SJCRH30 (cell line): ENCODE measurements at places on chromosomes 1 and 21. TPM values are rescaled to one million over a fixed set of nuclear protein-coding genes. Genes with fewer than 3 reads are reported as not detected.

GRCh38 chr1:11331036-11331944 lies 58.3 kb downstream of the UBIAD1 start:
- no peak for DNase-seq

GRCh38 chr1:1387098-1388077 lies 11.7 kb downstream of the CCNL2 start:
- no peak for DNase-seq

DNA sequence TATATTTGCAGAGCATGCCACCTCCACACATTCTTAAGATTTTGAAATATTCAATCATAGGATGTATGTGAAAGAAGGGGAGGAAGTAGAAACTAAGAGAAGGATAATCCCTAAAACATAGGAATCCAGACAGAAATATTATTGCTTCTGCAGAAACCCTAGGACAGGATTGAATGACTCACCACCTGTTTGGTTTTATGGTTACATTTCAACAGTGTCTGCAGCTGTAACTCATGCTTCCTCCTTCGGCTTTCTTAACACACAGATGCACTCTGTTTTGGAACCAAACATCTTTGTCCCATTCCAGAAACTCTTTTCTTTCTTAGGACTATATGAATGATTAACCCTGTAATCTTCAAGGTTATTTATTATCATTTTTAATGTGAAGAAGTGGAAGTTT lies 20.7 kb downstream of the RGS7 start:
- no peak for DNase-seq

- no peak for DNase-seq
These were observed 50.6 kb upstream of the ANGPTL1 start for GRCh38 chr1:178921499-178921898.

- no peak for DNase-seq
These were observed 44.4 kb downstream of the KANK4 start for GRCh38 chr1:62274496-62275485.

DNA sequence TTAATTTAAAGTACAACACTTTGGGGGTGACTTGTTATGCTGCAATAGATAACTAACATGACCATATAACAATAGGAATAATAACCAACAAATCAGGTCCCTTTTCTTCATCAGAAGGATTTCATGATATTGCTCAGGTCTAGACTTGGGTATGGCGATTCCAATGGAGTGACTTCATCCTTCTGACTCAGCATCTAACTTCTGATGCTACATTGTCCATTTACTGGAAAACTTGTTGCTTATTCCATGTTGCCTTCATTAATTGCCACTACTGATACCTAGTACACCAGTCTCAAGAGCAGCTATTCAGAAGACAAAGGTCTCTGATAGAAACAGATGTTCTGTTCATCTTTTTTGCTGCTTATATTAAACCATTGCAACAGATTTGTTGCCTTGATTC lies 324.3 kb downstream of the TGFB2 start:
- no peak for DNase-seq

- DNase-seq: no peak
These were observed 51.7 kb downstream of the RPS6KA1 start for GRCh38 chr1:26581287-26581651.

GRCh38 chr1:7136166-7136953 lies 351.1 kb downstream of the CAMTA1 start:
- no peak for DNase-seq

DNA sequence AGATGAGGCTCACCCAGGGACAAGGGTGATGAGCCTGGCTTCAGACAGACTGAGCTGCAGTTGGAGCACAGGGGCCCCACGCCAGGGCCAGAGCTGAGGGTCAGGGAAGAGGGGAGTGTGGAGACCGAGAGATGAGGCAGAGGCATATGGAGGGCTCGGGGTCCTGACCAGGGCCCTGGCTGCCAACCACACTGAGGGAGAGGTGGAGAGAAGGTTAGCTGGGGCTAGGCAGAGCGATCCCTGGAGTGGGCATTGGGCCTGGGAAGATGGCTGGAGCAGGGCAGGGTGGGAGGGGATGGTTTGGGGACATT lies 8.0 kb downstream of the PEAR1 start:
- no peak for DNase-seq

DNA sequence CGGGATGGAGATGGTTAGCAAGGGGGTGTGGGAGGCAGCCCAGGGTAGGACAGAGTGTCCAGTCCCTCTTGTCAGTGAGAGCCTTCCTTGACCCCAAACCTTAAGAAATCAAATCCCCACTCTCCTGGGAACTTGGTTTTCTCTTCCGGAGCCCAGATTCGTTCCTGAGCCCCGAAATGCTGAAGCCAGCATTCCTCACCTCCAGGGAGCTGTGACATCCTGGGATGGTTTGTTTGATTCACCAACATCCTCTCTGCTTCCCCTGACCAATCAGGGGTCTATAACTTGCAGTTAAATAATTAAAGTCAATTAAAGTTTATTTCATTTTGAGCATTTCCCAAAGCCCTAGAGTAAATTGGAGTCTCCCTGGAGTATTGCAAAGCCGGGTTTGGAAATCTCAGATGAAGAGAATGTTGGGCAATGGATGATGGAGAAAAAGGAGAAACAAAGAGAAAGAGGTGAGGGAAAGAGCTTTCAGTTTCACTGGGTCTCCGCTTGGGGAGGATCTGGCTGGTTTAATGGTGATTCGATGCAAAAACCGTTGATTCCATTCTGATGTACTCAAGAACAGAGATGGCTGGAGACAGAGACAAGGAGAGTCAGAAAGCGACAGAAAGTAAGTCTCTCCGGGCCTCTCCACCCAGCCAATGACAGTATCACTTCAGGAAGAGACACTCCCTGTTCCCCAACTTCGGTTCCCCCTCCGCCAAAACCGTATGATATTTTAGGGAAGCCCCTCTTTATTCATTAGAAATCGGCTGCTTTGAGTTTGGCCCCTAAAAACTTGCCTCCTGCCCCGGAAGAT lies 12.8 kb upstream of the ALX3 start:
- no peak for DNase-seq

GRCh38 chr1:5920201-5920600 lies 72.0 kb downstream of the NPHP4 start:
- no peak for DNase-seq

DNA sequence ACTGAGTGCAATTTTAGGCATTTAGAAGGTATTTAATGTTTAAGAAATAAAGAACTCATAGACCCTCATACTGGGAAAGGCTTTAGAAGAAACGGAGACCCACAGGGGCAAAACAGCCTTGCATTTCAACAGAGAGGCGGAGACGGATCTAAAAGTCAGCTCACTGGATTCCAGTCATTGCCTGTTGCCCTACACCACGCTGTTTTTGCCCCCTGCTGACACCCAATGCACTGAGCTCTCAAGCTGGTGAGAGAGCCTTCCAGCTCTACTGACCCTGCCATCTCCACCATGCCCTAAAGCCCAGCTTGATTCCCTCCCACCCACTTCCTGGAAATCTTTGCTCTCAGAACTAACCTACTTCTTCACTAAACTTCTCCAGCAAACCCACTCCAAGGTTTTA lies 7.2 kb upstream of the TRAF3IP3 start:
- no peak for DNase-seq

DNA sequence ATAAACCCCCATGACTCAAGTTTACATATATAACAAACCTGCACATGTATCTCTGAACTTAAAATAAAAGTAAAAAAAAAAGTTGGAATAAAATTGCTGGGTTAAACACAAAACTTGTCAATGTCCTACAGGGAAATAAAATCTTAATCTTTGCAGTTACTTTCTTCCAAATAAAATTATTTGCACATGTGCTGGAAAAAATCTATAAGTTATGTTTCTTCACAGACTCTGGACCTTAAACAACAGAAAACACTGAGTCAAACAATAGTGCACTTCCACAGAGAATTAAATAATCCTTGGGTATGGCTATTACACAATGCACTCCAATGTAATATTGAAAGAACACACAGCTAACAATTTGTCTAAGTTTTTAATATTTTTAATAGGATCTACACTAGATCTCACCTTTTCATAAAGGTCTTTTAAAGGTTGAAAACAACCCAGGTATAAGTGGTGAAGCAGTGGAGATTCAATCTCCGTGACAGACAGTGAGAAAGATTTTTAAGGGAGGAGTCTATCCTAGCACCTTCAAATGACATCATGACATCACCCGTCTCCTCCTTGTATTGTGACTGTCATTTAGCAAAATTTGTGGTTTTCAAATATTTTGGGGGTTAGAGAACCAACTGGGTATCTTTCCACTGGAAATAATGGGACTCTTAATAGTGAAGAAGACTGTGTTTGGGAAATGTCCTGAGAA lies 25.2 kb upstream of the FGGY start:
- no peak for DNase-seq

GRCh38 chr1:39485046-39485803 lies 6.2 kb upstream of the BMP8A start:
- DNase-seq: no peak

GRCh38 chr1:45551684-45552083 lies 1.1 kb downstream of the AKR1A1 start:
- DNase-seq: no peak

DNA sequence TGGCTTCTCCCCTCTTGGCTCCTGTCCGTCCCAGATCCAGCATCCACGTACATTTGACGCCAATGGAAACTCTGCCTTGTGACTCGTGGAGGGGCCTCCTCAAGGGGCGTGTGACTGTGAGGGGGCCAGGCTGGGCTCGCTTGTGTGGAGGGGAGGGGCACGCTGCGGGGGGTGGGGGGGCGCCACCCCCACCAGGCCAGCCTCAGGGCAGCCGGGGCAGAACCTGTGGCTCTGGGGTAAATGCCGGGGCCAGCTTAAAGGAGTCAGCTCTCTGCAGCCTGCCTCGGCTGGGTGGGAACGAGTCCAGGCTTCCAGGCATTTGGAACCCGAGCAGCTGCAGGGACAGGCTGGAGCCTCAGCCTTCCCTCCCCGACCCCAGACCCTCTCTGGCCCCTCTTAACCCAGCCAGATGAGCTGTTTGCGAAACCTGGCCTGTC lies 94.1 kb downstream of the SIK1 start:
- peak; percentile 68 for DNase-seq

GRCh38 chr1:77333501-77333900 lies 51.7 kb downstream of the AK5 start:
- DNase-seq: no peak

GRCh38 chr1:240255922-240256321 lies 164.2 kb downstream of the FMN2 start:
- no peak for DNase-seq

GRCh38 chr1:174352117-174352516 lies 95.6 kb upstream of the GPR52 start:
- DNase-seq: no peak

NFASC gene
- total RNA-seq: 58.7 and 72.0 TPM in 2 replicates

GSTM5 gene
- 0.02 TPM in 1 of 2 replicates, not detected in the other for total RNA-seq

H6PD gene
- 5.9 and 7.0 TPM in 2 replicates for total RNA-seq

TNFRSF9 gene
- 0.13 TPM in 1 of 2 replicates, not detected in the other for total RNA-seq

ERO1B gene
- total RNA-seq: 2.3 and 3.6 TPM in 2 replicates

LEPROT gene
- total RNA-seq: 24.5 and 27.2 TPM in 2 replicates

CHIA gene
- total RNA-seq: not detected in 2 replicates

CRNN gene
- total RNA-seq: not detected in 2 replicates
